EH (cell line): ENCODE measurements at places on chromosomes 1 and 21.

- DNase-seq: no peak
Observed at GRCh38 chr1:14148526-14148925, 448.5 kb downstream of the PRDM2 start.

- DNase-seq: no peak
Observed at GRCh38 chr1:80155371-80155770, 1148.8 kb upstream of the ADGRL4 start.

- no peak for DNase-seq
Observed at GRCh38 chr21:45640001-45640887, 3.3 kb upstream of the PCBP3 start.

DNA sequence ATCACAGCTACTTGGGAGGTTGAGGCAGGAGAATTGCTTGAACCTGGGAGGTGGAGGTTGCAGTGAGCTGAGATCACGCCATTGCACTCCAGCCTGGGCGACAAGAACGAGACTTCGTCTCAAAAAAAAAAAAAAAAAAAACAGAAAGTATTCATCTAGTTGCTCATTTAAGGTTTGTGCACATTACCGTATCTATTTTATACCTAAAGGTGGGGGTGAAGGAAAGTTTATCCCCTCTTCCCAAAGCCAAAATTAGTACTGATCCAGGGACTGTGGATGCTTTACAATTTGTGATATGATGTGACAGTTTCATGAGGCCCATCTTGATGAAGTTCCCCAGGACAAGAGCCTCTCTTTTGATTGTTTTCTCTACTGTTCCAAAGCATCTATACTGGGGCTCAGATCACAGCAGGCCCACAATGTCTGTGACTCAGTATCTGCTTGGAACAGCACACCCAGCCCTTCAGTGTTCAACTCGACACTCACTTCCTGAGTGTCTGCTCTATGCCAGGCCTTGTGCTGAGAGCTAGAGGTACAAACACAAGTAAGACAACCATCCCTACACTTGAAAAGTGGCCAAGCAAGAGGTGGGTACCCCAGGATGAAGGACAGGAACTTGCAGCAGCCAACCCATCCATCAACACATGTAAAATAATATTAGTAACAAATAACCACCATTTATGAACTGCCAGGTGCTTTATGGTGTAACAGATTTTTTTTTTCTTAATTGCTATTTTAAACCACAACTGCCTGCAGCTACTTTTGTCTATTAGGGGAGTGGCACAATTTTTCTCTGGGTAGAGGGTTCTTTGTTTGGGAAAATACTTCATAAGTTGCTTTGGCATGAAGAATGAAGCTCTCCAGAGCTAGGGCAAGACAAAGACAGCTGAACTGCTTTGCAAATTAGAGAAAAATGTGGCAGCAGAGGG, 29.0 kb upstream of the KHDRBS1 start:
- peak; percentile 58 for DNase-seq

- DNase-seq: peak; percentile 43
Observed at GRCh38 chr1:153678519-153679336, at the start of gene NPR1. Gene NPR1, plus strand, starts transcription at chr1:153678688. Its CDS starts 421 bp downstream, at chr1:153679109.

GRCh38 chr21:34885125-34885524, 164.0 kb downstream of the RUNX1 start:
- DNase-seq: peak; percentile 47

DNA sequence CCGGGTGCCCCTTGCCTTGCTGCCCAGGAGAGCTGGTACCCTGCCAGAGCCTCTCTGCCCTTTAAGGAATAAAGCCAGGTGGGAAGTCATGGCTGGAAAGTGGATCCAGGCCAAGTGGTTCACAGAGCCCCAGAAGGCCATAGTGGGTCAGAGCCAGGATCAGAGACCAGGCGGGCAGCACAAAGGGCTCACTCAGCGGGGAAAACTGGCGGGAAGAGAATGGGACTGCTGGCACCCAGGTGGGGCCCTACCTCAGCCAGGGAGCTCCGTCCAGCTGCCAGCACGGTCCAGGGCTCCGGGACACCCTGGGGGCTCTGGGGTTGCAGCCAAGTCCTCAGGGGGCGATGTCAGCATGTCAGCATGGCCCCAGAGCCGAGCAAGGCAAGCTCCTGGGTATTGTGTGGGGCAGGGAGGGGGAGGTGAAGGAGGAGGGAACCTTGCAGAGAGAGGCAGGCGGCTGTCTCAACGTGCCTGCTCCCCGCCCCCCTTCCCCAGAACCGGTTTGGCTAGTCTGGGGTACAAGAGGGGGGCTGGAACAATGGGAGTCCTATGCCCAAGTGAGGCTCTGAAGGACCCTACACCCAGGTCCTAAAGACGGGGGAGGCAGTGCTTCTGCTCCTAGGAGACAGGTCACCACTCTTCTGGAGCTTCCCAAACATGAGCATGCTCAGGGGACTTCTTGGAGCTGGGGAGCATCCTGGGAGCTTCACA, at the start of gene ARHGEF19:
TSS of gene ARHGEF19 (minus strand) at position 402 of the 711 bp plus-strand sequence. CDS start 3,598 bp downstream, outside the sequence.
- no peak for DNase-seq

GRCh38 chr1:145740269-145740668, 21.0 kb downstream of the CD160 start:
- peak; percentile 93 for DNase-seq

- no peak for DNase-seq
Observed at GRCh38 chr1:81700728-81701470, 99.8 kb upstream of the ADGRL2 start.

GRCh38 chr1:147496571-147497210, 44.6 kb upstream of the BCL9 start:
- peak; percentile 58 for DNase-seq

DNA sequence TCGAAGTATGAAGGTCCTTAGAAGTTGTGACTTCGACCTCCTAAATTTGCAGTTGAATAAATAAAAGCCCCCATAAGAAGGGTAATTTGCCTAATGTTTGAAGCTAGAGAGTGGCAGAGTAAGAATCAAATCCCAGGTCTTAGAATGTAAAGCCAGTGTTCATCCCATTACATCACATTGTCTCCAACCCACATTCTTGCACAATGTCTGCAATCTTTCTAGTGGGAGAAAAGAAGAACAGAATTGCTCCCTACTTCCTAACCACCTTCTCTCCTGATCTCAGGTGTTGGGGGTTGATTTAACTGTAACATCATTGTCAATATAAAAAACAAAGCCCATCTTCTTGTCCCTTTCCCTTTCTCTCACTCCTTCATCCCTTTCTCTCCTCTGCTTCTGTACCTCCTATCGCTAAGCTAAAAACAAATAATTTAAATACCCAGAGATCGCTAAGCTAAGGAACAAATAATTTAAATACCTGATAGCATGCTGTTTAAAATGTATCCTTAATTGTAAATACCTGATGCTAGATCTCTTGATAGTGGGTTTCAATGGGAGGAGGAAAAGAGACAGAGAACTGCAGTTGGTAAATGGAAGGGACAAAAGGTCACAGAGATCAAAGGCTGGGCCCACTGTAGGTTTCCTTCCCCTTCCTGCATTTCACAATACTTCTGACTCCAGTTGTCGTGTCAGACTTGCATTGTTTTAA, 32.1 kb upstream of the CCDC190 start:
- DNase-seq: no peak

GRCh38 chr1:76679534-76680152, 187.6 kb upstream of the ST6GALNAC5 start:
- DNase-seq: no peak

GRCh38 chr1:225919906-225920305, 4.1 kb downstream of the PYCR2 start:
- peak; percentile 93 for DNase-seq

- no peak for DNase-seq
Observed at GRCh38 chr1:205533748-205534443, 29.4 kb downstream of the CDK18 start.

GRCh38 chr1:243974451-243975292, 76.4 kb upstream of the ZBTB18 start:
- DNase-seq: peak; percentile 60

- DNase-seq: no peak
Observed at GRCh38 chr1:46409063-46409372, 14.9 kb downstream of the FAAH start.

DNA sequence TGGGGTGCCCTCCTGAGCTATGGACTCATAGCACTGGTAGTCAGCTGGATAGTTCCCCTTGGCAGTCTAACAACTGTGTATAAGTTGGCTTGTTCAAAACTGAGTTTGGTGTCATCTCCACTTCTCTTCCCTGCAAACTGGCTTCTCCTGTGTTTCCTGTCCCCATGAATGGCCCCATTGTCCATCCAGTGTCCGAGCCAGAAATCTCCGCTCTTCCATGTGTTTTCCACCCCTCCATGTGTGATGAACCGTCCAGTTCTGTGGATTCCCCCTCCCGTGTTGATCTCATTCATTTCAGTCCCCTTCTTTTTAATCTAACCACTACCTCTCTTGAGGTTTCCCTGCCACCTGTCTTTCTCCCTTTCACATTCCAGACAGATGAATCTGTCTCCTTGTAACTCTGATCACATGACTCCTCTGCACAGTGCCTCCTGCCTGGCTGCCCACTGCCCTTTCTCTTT, 195.7 kb downstream of the ROR1 start:
- no peak for DNase-seq

DNA sequence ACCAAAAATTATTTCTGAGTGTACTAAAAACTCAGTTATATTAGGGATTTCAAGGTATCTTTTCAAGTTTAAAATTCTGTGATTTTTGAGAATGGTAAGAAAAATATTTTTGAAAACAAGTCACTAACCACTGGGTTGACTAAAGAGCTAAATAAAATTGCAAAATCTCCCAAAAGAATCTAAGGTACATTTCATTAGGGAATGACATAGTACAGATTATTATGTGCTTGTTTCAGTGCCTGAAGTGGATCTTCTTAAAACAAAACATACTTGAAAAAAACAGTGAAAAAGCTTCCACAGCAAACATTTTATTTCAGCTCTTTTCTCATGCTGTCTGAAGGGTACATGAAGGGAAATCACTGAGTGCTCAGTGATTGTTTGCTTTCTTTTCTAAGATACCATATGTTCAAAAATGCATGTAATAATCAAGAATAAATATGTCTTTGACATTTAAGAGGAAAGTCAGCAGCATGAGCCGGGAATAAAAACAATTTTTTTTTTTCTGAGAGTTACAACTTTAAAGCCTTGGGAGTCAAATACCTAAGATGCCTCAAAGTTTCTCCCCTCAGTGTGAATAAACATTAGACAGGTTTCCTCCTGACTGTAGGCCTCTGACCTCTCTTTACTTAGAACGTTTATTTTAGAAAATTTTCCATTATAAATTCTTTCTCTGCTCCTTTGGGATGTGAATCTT, 200.7 kb downstream of the KCNT2 start:
- peak; percentile 79 for DNase-seq

GRCh38 chr1:236861560-236862218, 66.6 kb downstream of the MTR start:
- DNase-seq: no peak

DNA sequence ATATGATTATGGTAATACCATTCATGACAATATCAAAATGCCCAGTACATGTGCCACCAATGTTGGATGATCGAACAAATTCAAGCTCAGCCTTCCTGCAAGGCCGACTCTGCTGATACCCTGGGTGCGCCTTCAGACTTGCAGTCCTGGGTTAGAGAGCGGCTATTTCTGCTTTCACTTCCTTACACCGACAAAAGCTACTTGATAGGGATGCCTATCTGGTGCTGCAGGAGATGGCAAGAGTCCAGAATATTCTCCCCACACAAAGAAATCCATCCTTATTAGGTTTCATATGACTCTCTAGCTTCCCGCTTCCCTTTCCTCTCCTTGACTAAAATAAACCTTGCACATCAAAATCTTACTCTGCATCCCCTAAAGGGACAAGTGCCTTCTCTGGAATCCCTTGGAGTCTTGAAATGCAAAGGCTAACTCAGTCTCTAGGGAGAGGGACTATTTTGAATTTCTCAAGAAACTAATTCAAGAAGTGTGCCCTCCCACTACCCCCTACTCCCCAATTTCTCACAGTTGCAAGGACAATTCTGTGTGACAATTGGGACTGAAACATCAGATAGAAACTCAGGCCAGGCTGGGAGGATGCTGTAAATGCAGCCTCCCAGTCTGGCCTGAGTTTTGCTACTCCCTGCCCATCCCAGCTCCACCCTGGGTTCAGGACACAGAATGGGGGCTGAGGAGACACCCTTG, 103.1 kb upstream of the USP24 start:
- peak; percentile 44 for DNase-seq

GRCh38 chr1:75612976-75613375, 2.1 kb upstream of the SLC44A5 start:
- no peak for DNase-seq

DNA sequence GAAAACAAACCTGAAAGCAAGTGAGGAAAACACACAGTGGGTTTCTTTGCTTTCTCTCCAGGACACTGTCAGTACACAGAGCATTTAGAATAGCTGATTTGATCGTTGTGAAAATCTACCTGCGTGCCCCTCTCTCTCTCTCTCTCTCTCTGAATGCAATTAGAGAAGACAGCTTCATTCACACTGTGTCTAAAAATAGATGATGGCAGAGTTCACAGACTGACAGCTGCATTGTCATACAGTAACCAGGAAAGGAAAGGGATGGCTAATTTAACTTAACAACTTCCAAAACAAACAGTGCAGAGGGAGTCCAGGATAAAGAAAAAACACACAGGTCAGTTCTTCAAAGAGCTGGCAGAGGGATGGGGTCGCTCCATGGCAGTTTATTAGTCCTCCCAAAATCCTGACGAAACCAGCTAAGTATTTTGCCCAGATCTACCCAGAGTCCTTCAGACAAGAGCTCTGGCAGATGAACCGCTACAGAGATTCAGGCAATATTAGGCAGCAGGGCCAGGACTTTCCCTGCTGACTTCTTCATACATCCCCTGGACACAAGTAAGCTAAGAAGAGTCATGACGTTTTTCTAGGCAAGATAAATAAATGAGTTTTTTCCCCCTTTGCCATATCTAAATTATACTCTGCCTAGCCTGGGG, 58.9 kb downstream of the WLS start:
- no peak for DNase-seq

- DNase-seq: peak; percentile 62
Observed at GRCh38 chr1:193019442-193020026, 39.6 kb downstream of the UCHL5 start.

GRCh38 chr1:165840423-165840822, 13.0 kb downstream of the UCK2 start:
- DNase-seq: no peak

DNA sequence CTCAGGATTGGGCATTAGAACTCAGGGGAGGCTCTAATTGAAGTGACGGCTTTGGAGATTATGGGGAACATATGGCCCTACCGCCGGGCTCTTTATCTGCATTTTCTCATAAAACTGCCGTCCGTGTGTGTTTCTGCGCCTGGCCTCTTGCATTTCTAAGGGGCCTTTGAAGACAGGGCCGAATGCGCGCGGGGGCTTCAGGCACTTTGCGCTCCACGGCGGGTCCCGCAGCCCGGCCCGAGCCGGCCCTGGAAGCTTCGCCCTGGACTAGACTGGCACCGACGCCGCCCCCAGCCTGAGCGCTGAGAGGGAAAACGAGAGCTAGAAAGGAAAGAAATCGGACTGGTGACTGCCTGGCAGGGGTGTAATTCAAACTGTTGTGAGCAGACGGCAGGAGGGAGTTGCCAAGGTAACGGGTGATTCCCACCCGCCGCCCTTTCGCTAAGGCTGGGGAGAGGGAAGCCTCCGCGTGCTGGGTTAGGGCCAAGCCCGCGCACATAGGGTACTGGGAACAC, 120.7 kb downstream of the LMX1A start:
- DNase-seq: no peak

GRCh38 chr1:109096120-109096519, 5.6 kb downstream of the TMEM167B start:
- no peak for DNase-seq

- no peak for DNase-seq
Observed at GRCh38 chr1:109639841-109640184, 16.1 kb upstream of the GSTM4 start.
